ENCODE measurements at places on chromosomes 1 and 21.

DNA sequence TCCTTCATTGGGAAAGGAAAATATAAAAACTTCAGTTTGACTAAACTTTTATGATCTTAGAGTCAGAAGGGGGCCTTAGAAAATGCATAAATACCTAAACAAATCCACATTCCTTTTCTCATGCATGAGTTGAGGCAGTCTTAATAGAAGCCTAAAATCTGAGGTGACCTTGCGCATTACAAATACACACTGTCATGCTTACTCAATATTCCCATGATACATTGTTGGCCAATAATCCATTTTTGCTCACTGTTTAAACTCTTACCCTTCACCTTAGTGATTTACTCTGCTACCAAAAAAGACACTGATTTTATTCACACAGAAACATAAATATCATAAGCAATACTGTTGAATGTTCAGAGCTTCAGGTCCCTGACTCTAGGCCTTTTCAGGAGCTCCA lies 19.1 kb upstream of the TMCO1 start:
- H3K4me3 ChIP-seq: no peak overlapping the region
- peaks cover 9% of the 10 kb centered on the region for H3K27me3 ChIP-seq
- no peak overlapping the region for H3K27ac ChIP-seq
- DNase-seq: no peak
- 0 out of 2 replicates have a peak, but pooled peaks cover 3% of the 10 kb centered on the region for H3K4me1 ChIP-seq
- peaks cover 16% of the 10 kb centered on the region for H3K36me3 ChIP-seq

DNA sequence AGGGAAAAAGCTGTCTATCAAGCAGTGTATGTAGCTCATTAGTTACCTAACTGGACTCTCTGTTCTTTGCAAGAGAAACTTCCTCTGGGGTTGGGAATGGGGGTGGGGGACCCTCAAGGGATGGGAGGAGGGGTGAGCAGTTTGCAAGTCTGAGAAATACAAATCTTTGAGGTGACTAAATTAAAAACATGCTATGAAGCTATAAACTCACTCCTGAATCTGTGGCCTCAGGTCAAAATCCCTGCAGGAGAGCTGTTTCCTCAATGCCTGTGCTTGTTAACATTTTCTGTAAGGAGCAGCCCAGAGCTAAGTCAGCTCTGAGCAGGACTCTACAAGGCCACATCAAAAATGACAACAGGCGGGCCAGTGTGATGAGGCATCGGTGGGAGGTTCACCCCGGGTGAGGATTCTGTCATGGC lies 32.8 kb upstream of the PTPRC start:
- peaks cover 35% of the 10 kb centered on the region for H3K4me1 ChIP-seq
- DNase-seq: no peak
- H3K27ac ChIP-seq: peak overlapping the region; percentile 74
- H3K27me3 ChIP-seq: no peaks in the 10 kb centered on the region

- peaks cover 7% of the 10 kb centered on the region for H3K36me3 ChIP-seq
- H3K27me3 ChIP-seq: no peaks in the 10 kb centered on the region
- no peak for DNase-seq
These were observed 30.6 kb downstream of the MORN1 start for GRCh38 chr1:2360588-2361364.

DNA sequence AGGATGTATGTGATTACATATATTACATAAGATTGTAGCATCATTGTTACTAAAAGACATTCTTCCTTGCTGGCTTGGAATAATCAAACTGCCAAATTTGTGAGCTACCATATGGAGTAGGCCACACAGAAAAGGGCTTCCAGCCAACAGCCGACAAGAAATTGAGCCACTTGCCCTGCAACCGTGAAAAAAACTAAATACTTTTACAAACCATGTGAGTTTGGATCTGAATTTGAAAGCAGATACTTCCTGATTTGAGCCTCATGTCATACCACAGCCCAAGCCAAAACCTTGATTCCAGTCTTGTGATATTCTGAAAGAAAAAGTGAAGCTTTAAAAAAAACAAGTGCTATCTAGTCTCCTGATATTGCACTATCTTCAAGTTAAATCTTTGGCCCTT lies 55.6 kb upstream of the PRMT6 start:
- H3K4me3 ChIP-seq: no peak overlapping the region
- no peak for DNase-seq
- no peaks in the 10 kb centered on the region for H3K27me3 ChIP-seq
- no peak overlapping the region for H3K27ac ChIP-seq

- peak overlapping the region; percentile 52 for H3K4me3 ChIP-seq
- no peaks in the 10 kb centered on the region for H3K27me3 ChIP-seq
- H3K4me1 ChIP-seq: peaks cover 56% of the 10 kb centered on the region
- DNase-seq: peak; percentile 66
These were observed 10.1 kb downstream of the EPHA2 start for GRCh38 chr1:16145662-16146278.

DNA sequence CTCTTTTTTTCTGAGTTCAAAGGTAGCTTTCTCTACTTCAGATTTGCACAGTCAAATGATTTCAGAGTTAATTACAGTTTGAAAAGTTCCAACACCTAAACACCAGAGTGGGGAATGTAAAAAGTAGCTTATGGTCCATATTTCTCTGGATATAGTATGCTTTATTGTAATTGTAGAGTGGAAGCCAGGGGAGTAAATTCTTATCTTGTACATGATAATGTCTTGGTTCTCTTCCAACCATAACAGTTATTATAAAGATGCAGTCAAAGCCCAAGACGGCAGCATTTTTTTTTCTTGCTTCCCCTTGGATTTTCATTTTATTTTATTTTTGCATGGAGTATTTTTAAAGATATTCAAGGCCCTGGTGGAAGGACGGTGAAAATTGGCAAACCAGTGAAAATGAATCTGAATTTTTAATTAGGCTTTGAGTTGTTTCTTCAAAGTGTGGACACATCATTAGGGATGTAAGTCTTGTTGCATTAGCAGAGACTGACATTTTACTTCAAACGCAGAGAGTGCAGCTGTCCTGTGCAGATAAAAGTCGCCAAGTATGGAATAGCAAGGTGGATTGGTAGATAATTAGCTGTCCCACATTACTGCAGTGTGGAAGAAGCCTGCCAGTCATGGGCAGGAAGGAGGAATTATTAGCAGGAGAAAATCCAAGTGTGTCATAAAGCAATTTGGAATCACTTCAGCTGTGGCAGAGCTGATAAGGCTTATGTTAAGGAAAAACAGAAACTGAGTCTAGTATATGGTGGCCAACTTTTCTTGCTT lies 11.3 kb downstream of the CACHD1 start:
- no peaks in the 10 kb centered on the region for H3K36me3 ChIP-seq
- no peak overlapping the region for H3K4me3 ChIP-seq
- no peak for DNase-seq
- H3K27ac ChIP-seq: no peak overlapping the region
- no peaks in the 10 kb centered on the region for H3K27me3 ChIP-seq
- peaks cover 67% of the 10 kb centered on the region for H3K4me1 ChIP-seq

DNA sequence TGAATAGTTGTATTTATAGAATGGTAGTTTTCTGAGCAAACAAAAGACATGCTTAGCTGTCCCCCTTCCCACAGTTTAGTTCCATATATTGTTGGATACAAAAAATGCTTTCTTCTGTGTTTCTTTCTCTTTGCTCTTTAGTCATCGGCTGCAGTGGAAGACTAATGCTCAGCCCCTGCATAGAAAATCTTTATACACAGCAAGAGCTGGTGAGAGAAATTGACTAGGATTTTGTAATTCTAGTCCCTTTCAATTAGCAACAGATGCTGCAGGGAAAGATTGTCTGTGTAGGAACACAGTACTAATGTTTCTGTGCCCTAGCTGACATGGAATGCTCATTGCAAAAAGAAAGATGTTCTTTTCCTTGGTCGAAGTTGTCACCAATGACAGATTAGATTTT lies 200.9 kb downstream of the RPS6KC1 start:
- no peaks in the 10 kb centered on the region for H3K36me3 ChIP-seq
- no peak for DNase-seq
- H3K27me3 ChIP-seq: no peaks in the 10 kb centered on the region
- H3K4me1 ChIP-seq: peaks cover 20% of the 10 kb centered on the region

GRCh38 chr1:63701187-63701586 lies 72.6 kb upstream of the ROR1 start:
- H3K4me1 ChIP-seq: peaks cover 19% of the 10 kb centered on the region
- no peak overlapping the region for H3K4me3 ChIP-seq
- no peak overlapping the region for H3K27ac ChIP-seq
- DNase-seq: no peak
- no peaks in the 10 kb centered on the region for H3K27me3 ChIP-seq
- no peaks in the 10 kb centered on the region for H3K36me3 ChIP-seq

DNA sequence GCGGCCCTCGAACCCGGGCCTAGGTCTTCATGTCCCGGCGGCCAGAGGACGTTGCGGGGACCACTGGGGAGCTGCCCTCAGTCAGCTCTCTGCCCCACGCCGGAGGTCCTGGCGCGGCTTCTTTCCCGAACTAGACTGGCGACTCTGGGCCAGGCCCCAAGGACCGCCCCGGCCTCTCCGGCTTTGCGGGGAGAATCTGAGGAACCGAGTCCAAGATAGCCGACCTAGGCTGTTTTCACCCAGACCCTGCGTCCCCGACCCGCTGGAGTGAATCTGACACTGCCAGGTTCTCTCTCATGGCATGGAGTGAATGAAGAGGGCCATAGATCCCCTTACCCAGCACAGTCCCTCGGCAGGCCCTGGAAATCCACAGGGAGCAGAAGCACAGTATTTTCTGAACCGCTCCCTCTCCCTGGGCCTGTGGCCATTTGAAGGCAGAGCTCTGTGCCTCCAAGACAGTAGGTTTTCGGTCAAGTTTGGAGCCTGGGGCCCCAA lies 9.9 kb upstream of the BARHL2 start:
- H3K4me3 ChIP-seq: peak overlapping the region; percentile 73
- H3K27ac ChIP-seq: no peak overlapping the region
- H3K27me3 ChIP-seq: peaks cover 100% of the 10 kb centered on the region
- H3K4me1 ChIP-seq: peaks cover 65% of the 10 kb centered on the region
- no peak for DNase-seq
- no peaks in the 10 kb centered on the region for H3K36me3 ChIP-seq

GRCh38 chr1:27366411-27367159 lies at the start of gene MAP3K6:
MAP3K6 (minus strand) TSS chr1:27366961; CDS start chr1:27366597, 364 bp downstream.
- peak; percentile 83 for DNase-seq
- no peaks in the 10 kb centered on the region for H3K36me3 ChIP-seq
- H3K4me3 ChIP-seq: peak within 1 kb of the TSS; percentile 84
- H3K27me3 ChIP-seq: peaks cover 23% of the 10 kb centered on the region
- peaks cover 25% of the 10 kb centered on the region for H3K4me1 ChIP-seq
- H3K27ac ChIP-seq: peak within 1 kb of the TSS; percentile 97

DNA sequence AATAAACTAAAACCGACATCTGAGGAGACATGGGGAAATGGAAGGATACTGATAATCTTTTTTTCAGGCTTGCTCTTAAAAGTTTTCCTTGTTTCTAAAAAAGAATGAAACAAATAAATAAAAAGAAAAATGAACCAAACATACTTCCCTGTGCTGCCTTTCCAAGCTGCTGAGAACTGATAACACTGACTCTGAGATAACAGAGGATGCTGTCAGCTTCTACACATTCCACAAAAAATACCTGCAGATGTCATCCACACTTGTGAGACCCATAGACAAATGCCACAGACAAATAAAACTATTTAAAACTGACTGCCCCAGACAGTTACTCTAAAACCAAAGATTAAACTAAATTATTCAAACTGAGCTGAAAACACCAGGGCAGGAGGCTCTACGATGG lies 12.0 kb upstream of the OR6K3 start:
- H3K4me3 ChIP-seq: no peak overlapping the region
- DNase-seq: no peak
- H3K36me3 ChIP-seq: no peaks in the 10 kb centered on the region
- no peaks in the 10 kb centered on the region for H3K27me3 ChIP-seq
- H3K27ac ChIP-seq: no peak overlapping the region
- H3K4me1 ChIP-seq: no peaks in the 10 kb centered on the region
